Nephron progenitor cell (in vitro differentiated cells): ENCODE measurements at places on chromosomes 1 and 21.

- DNase-seq = peak; percentile 62
These were observed 3.6 kb downstream of the CR1 start for GRCh38 chr1:207499573-207499972.

GRCh38 chr1:236320671-236321070, 38.9 kb upstream of the ERO1B start:
- DNase-seq = no peak

DNA sequence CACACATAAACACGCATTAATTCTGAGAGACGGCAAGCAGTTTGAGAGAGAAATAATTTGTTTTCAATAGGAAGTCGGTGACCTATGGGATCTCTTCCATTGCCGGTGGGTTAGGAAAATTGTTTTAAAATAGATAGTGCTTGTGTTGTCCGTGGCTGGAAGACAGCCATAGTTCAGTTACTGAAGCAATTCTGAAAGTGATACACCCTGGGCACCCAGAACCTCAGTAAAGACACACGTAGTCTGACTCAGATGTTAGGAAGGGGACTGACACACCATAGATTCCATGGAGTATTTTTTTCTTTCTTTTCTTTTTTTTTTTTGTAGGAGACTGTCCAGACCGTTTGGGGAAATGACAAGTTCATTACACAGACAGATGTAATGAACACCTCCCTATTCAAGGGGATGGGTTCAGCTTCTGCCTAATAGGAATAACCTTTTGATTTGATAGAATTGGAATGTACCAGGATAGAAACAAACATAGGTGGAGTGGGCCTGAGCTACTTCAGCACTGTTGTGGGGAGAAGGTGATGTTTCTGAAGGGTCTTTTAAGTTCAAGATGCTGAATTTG, 1.6 kb downstream of the C1orf21 start:
- no peak for DNase-seq

- DNase-seq = no peak
These were observed 6.3 kb upstream of the EGLN1 start for GRCh38 chr1:231428377-231428776.

DNA sequence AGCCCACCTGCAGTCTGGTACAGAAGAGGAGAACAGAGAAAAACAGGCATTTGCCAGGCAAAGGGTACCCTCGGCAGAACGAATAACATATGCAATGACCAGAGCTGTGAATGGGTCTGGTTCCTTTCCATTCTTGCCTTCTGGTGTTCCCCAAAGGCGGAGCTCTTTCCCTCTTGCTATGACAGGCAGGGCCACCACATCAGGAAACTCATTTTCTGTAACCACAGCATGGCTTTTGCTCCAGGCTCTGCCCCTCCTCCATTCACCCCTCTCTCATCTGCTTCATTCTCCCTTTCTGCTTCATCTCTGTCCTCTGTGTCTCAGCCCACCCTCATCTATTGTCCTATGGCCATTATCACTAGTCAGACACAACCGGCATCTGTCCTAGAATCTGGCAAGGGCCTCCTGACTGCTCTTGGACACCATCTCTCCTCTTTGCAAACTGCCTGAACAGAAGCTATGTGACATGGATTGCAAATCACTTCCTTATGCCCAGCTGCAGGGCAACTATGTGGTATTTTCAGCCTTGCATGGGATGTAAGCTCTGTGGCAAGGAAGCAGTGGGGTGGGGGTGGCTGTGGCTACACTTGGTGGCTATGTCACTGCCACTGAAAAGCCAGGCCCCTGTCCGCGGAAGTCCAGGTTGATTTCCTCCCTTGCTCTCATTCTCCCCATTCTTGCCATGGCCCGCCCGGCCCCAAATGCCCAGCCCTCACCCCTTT, 78.8 kb upstream of the ABCD3 start:
- DNase-seq = no peak

DNA sequence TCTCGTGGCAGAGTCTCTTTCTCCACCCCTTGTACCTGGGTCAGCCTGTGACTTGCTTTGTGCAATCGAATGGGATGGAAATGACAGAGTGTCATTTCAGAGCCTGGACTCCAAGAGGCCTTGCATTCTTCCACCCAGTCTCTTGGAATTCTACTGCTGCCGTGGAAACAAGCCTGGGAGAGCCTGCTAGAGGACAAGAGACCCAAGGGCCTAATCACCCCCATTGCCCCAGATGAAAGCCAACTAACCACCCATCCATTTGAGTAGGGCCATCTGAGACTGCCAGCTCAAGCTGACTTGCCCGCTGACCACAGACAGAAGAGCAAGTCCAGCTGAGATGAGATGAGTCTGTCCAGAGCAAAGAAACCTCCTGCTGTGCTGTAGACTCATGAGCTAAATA, 201.6 kb downstream of the PTPRU start:
- DNase-seq = no peak

- DNase-seq = no peak
These were observed 13.9 kb downstream of the PHLDA3 start for GRCh38 chr1:201455098-201455497.

DNA sequence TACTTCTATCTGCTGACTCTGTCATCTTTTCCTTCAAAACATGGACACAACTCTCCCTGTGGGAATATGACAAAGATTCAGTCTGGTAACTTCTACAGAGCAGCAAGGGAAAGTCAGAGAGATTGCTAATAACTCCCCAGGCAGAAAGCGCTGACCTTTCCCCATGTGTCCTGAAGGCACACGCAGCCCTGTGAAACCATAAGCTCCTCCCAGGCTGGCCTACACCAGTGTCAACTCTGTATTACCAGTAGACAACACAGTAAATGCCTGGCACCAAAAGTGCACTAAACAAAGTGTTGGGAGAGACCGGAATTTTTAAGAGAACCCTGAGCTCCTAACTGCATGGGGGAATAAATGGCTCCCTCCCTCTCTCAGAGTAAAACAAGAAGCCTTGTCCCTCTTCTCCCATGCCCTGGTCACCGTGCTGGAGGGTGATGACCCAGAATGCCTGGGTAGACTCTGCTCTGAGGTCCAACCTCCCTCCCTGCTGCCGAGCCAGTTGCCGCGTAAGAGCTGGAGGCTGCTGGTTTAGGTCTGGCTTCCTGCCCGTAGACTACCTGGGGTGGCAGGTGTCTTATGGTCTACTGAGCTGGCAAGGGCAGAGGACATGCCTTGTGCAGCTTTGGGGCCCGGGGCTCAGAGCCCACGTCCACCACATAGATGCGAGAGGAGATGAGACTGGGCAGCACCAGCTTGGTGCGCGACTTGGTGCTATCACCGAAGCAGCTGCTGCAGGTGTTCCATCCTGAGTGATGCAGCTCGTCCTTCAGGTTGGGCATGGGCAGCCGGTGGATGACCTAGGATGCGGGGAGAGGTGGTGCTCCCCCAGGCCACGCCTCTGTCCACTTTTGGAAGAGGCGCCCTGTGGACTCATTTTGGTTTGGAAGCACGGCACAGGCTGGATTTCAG, 3.9 kb downstream of the SELENBP1 start:
- no peak for DNase-seq

DNA sequence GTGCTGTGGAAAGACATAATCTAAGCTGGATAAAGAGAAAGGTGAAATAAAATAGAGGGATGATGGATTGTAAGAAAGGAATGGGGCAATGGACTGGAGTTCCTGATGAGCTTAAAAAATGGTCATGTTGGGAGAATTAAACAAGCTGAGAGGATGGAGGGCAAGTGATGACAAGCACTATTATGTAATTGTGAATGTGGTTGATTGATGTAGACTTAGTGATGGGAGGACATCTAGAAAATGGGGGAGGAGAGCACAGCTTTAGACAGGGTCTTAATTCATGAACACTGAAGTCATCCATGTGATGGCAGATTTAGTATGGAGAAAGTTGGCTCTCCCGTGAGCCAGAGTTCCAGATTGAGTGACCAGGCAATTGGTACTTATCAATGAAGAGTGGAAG, 29.0 kb downstream of the DNAH14 start:
- no peak for DNase-seq

DNA sequence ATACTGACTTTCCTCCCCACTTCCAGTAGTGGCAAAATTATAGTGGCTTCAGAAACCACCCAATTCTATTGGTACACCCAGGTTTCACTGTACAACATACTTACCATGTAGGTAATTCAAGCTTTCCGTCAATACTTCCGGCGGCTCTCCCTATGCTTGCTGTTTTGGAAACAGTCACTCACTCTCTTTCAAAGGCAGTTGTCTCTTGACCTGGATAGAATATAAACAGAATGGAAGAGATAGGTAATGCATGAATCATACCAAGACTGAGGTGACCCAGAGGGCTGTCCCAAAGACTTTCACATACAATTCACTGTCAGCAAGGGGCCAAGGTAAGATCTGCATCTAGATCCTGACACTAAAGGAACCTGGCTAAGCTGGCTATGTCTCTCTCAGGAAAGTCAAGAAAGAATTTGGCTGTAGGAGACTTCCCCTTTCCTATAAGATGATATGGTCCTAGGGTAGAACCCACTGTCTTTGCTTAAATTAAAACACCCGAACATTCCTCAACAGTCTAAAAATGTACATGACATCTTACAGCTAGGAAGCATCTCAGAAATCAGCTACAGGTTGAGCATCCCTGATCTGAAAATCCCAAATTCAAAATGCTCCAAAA, 59.6 kb downstream of the LUZP1 start:
- DNase-seq = no peak

- DNase-seq = no peak
These were observed 2.3 kb downstream of the TRAF5 start for GRCh38 chr1:211328866-211329475.

GRCh38 chr1:198535631-198536030, 4.8 kb downstream of the ATP6V1G3 start:
- DNase-seq = no peak

DNA sequence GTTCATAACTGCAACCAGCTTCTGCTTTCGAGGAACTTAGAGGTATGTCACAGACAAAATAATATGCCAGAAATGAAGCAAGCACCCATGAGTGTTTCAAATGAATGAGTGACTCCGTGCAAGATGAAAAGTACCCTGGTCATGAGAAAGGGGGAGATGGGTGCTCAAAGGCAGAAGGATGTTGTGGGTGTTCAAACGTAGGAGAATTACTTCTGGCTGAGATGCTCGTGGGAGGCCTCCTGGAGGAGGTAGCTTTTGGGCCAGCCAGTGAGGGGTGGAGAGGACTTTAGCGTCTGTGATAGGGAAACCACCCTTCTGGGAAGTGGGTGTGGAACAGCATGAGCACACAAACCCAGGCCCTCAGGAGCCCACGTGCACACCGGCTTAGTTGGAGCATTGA, 113.8 kb downstream of the SYF2 start:
- no peak for DNase-seq

- DNase-seq = no peak
These were observed 1.9 kb downstream of the S100A4 start for GRCh38 chr1:153543736-153544135.

DNA sequence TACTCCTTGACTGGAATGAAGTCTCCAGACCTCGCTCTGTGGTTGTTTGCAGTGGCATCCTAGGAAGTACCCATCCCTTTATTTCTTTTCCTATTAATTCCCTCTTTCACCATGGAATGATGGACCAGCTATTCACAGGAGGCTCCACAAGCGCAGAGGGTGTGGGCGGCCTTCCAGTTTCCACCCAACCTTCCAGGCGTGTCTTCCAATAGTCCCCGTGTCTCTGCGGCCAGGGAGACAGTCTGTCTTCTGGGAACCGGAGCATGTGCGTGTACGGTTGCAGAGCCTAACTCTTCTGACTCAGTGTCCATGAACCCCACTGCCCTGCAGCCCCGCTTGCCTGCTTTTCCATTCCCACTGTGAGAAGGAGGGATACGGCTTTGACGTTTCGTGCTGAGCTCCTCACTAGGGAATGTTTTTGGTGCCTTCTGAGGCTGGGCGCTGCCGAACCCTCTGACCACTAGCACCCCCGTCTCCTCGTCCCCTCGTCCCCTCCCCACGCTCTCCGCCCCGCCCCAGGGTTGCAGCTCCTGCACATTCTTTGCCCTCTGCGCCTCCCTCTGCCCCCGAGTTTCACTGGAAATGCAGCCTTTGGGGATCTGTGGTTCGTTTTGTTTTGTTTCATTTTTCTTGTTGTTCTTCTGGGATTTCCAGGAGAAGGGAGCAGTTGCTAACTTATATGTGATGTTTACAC, 26.3 kb upstream of the FAM3B start:
- DNase-seq = no peak

GRCh38 chr1:154767315-154768240, 102.5 kb downstream of the KCNN3 start:
- DNase-seq = no peak

GRCh38 chr1:58804853-58805565, 21.2 kb upstream of the JUN start:
- DNase-seq = no peak

GRCh38 chr1:116326486-116326885, 46.6 kb upstream of the ATP1A1 start:
- DNase-seq = no peak

DNA sequence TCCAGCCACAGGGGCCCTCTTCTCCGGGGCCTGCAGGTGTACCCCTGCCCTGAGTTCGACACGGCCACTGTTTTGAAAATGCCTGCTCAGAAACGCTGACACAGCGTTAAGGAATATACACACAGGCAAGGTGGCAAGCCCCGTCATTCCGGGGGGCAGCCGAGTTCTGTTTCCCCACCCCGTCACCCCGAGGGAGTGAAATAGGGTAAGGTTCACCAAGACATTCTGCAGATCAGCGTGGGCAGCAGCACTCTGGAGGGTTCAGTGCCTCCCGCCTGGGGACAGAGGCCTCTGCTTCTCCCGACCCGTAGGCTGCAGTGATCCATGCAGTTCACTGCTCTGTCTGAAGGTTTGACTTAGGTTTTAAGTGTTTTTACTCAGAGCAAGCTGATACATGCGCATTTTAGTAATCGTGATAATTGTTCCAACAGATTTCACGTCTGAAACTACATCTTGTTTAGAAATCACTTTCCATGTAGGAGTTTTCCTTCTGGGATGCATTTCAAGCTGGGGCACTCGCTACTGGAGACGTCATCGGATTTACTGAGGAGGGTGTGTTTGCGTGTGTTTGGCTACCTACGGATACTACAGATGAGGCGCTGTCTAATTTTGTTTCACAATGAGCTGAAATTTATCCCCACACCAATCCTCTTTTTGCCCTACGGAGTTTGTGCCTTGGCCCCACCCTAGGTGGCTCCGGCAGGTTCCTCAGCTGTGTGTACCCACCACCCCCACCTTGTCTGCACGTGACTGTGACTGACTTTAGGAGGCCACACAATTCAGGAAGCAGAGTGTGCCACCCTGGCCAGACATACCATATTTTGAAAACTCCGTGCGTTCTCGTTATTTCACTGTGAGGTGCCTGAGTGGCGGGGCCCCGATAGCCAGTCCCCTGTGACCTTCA, 63.5 kb downstream of the AGPAT3 start:
- no peak for DNase-seq

DNA sequence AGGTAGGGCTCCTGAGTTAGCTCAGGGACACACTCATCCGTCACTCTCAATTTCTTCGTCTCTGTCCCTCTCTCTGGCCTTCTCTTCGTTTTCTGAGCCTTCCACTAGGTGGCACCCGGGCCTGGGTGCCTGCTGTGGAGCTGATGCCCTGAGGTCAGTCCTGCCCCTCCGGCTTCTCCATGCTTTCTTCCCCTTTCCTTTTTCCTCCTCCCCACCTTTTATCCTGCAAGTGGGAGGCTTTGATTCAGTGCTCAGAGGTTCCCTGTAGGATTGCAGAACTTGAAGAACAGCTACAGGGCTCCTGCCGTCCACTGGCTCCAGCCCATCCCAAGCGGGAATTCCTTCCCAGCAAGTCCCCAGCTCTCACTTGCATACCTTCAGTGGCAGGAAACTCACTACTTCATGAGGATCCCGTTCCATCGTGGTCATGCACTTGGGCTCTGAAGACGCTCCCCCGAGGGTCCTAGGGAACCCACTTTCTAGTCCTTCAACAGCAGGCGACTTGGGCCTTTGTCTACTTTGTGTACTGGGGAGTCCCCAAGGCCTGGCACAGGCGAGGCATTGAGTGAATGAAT, 45.6 kb downstream of the SRRM1 start:
- DNase-seq = peak; percentile 71

GRCh38 chr21:27796106-27796505, 829.2 kb upstream of the ADAMTS5 start:
- no peak for DNase-seq
